NCI-H226 (cell line): ENCODE measurements at places on chromosomes 11 and 22.

DNA sequence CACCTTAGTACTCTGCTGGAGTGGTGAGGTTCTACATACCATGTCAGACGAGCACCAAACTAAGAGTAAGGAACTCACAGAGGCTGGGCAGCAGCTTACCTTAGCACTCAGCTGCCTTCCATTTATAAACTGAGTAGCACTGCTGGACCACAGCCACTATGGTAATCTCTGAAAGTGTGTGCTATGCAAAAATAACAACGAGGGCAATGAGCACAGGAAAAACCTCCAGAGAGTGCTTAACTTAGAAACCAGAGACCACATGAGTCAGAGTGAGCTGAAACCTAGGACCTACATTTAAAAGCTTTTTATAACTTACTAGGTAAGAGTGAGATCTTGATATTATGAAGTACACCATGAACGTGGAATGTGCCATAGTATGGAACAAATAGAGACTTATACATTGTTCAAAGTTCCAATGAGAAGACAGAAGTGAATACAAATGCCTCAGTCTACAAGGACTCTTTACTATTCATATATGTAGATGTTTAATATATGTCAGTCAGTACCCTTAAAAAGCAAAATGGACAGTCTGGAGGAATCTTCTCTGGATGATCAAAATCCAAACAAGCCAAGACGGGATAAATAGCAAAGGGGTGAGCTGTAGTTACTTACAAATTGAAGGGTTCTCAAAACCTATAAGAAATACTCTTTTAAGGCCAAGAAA lies 17.2 kb upstream of the CD59 start:
- DNase-seq: no peak

DNA sequence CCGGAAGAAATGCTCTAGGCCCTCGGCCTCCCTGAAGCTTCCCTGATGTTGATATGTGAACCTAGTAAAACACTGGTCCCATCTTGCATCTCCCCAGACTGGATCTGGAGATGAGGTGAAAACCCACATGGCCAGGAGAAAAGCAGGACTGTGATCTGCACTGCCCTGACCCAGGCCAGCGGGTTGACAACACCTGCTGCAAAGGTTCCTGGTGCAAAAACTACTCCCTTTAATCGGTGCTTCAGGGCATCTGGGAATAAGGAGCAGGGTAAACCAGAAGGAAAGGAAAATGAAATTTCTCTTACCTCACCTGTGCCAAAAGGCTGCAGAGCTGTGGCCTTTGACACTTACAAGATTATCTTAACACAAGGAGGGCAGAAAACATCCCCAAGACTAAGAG lies 30.6 kb downstream of the PACSIN2 start:
- DNase-seq: no peak

- DNase-seq: no peak
Observed at GRCh38 chr11:8459711-8460399, 134.2 kb downstream of the STK33 start.

- DNase-seq: no peak
Observed at GRCh38 chr11:46118702-46119351, 2.4 kb downstream of the PHF21A start.

GRCh38 chr11:12789054-12789453 lies 114.8 kb downstream of the TEAD1 start:
- DNase-seq: no peak

DNA sequence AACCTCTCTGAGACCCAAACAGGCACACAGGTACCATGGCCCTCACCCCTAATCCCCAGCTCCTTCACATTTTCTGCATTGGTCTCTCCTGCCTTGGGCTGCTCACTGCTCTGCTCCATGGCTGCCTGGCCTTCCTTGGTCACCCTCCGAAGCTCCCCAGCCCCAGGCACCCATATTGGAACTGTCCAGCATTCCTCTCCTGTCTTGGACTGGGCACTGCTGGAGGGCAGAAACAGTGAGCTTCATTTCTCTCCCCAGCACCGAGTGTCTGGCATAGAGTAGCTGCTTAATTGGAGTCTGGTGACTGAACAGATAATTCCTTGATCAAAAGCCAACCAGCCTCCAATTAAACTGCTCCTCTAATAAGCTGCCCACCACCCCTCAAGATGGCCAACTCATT lies 13.2 kb downstream of the PLEKHA7 start:
- DNase-seq: no peak

GRCh38 chr11:114193730-114194679 lies 102.2 kb upstream of the NNMT start:
- DNase-seq: no peak

- no peak for DNase-seq
Observed at GRCh38 chr11:87775036-87775435, 400.2 kb downstream of the RAB38 start.

DNA sequence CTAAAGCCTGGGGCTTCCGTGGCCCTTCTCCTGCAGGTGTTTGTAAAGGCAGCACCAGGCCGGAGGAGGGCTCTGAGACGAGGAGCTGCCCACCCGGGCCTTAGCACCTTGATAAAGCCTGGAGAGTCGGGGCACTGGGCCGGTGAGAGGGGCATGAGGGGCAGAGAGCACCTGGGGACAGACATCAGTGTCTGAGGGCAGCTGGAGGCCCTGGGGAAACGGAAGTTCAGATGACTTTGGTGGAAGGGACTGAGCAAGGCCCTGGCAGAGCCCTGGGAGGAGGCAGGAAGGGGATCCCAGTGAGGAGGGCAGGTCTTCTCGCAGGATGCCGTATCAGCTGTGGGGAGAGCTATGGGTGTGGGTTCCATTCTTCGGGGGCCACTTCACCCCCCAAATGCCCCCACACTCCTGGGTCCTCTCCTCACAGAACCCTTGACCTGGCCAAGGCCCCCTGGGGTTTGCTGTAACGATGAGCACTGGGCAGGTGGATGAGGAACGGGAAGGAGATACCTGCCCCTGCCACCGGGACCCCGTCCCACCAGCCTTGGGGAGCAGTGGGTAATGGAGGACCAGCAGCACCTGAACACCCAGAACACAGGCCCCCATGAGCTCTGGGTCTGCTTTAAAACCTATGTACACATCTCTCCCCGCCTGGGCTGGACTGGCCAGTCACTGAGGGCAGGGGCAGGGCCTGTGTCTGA lies 7.4 kb downstream of the C1QTNF6 start:
- no peak for DNase-seq

GRCh38 chr22:23845265-23846080 lies 6.7 kb upstream of the DERL3 start:
- DNase-seq: no peak

DNA sequence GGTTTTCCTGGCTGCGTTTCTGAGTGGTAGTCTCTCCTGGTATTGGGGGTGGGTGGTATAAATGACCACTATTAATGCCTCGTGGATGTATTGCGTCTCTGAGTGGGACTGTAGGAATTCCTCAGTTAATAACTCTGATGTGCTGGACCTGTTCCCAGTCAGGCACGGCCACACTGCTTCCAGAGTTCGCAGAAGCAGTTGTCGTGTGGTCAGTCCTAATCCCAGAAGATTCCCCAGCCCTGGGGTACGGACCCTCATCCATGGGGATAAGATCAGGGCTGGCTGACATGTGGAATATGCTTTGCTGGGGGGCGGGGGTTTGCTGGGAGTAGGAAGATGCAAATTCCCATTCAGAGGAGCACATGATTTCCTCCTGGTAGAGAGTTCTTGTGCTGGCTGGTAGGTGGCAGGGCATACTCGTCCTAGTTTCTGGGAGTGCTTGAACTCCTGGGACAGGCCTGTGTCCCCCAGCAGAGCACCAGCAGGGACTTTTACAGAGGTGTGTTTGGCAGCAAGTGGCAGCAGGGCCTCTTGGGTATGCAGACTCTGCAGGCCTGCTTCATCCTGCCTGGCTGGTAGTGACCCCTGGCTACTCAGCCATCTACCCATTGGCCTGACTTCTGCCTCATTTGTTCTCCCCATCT lies 157.4 kb downstream of the NAV2 start:
- DNase-seq: no peak

DNA sequence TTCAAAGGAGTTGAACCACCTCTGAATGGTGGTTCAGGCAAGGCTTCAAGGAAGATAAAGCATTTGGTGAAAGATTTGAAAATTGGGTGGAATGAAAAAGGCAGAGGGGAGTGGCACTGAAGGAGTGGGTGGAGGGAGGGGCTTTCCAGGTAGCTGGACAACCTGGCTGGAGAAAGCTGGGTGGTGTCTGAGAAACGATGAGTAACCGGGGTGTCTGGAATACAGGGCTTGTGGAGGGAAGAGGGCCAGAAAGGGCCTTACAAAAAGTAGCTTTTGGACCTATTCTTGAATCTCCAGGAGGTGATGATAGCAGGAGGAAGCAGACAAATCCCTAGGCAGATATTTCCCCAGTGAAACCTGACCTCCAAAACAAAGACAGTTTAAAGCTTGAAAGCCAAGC lies 99.3 kb downstream of the RASSF10 start:
- DNase-seq: no peak

GRCh38 chr11:75815345-75816168 lies 547 bp downstream of the UVRAG start:
- DNase-seq: no peak

DNA sequence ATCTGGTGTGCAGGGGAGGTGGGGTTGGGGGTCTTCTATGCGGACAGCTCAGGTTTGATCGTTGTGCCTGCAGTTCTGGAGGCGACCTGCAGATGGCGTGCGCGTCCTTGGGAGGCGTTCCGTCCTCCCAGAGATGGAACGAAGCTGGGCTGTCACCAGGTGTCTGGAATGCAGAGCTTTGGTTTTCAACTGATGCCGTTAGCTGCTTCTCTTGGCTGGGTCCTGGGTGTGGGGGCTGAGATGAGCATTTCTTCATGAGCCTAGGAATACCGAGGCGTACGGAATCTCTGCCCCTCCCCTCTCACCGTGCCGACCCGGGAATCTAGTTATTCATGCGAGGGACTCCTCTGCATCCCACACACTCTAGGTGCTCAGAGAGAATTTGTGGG lies 98.6 kb downstream of the CEP164 start:
- peak; percentile 16 for DNase-seq

DNA sequence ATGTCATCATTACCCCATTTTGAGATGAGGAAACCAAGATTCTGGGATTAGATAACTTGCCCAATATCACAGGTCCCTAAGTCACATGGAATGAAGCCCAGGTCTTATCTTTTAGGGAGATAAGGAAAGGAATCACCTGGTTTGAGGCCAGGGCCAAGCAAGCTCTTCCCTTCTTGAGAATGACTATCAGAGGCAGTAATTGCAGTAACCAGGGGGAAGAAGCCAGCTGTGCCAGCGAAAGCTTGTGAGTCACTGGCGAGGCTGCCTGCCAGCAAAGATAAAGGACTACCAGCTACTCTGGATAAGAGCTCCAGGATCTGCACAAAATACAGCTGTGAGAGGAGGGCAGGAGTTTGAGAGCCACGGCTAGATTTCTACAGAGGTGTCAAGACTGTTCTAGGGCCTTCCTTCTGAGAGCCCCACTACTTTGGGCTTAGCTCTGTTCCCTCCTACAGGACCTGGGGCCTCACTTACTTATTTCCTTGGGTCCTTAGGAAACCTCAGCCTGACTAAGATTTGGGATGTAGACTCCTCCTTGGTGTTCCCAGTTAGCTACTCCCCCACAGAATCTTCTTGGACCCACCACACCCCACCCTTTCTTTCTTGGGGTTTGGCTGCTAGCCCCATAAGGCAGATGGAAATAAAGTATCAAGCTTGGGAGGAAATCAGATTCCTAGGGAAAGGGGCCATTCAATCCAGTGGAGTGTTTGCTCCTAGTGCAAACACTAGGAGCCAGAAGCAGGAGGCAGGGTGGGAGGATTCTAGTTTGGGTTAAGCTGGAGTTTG lies 9.7 kb upstream of the CCKBR start:
- peak; percentile 97 for DNase-seq

- peak; percentile 4 for DNase-seq
Observed at GRCh38 chr11:20158597-20159257, 1.5 kb downstream of the DBX1 start.

DNA sequence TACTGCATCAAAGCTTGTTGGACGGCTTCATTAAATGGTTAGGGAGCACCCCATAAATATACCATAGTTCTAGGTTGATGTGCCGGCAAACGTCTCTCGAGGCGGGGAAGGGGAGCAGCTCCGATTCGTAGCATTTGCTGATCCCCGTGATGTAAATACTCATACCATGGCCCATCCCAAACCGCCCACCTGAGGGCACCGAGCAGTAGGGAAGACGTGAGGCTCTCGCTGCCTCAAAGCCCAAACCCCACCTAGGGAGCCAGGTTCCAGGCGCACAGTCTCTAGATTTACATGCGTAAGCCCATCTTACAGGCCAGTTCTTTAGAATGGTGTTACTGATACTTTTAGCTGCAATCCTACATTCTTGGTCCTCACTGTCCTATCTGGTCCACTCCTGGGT lies 124.0 kb downstream of the FEZ1 start:
- DNase-seq: no peak

DNA sequence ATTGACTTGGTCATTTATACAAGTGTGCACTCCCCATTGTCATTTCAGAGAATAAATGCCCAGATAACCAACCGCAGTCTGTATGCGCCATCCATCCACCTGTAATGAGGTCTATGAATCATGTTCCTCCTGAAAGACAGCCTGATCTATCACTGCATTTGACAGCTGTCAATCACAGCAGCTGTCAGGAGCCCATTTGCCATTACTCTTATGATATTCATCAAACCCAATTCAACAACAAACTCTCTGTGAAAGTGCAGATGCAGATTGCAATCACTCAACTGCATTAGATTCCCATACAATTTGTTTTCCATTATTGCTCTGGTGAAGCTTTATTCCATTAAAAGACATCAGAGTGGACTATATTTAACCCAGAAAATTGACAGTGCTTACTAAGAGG lies 586.9 kb upstream of the KIRREL3 start:
- no peak for DNase-seq

DNA sequence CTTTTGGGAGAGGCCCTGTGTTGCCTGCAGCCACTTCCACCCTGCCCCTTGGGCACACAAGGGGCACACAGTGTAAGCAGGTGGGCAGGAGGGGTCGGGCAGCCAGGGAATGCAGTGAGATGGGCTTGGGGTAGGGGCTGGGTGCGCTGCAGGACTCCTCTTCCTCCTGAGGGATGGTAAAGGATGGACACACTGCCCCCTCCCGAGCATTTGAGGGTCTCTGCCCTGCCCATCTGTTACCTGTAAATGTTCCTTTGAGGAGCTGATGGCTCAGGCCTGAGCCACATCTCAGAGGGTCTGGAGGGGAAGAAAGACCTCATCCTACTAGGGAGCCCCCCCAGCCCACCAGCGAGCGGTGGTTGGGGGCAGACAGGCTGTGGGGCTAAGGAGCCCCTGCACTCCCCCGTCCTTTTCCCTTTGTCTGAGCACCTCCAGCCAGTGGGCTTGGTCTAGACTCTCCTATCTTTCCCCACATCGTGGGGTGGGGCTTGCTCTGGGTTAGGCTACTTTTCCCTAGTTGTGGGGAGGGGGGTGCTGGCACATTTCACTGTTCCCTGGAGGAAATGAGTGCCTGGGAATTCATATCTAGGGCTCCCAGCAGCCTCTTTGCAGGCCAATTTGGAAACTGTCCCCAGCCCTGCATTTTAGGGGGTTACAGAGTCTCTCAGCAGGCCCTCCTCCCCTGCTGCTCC lies 1.7 kb upstream of the TSSC4 start:
- DNase-seq: no peak
